ENCODE measurements at places on chromosomes 7 and 10.

DNA sequence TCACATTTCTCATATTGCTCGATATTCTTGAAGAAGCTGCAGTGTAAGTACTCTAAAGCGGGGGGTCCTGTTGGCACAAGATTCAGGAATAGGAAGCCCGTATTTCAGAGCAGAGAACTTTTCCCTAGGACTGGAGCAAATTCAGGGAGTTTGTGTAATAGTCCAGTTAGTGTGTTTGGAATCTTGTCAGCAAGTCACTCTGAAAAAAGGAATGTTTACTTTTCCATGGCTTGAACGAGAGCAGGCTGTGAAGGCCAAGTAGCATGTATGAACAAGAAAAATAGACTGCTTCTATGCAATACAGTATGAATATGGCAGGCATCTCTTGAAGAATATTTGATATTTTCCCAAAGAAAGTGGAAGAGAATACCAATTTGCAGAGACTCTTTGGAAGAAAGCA, 39.8 kb downstream of the CDC123 start:
- DNase-seq: no peak

DNA sequence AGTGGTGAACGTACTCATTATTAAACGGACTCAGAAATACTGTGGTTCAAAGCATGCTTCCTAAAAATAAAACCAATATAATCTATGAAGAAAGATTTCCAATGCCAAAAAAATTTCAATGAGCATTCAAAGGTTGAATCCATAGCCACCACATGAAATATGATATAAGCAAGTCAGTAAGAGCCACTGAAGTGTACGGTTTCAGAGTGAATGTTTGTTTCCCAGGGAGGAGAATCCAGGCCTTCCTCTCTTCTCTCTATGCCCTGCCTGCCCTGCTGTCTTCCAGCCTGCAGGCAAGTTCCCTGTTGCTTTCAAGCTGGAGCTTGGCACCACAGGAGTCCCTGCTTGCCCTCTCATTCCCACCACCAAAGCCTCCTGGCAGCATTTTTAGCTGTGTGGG, 1171.6 kb upstream of the C7orf33 start:
- no peak for DNase-seq

- DNase-seq: no peak
These were observed 404.6 kb downstream of the LRMDA start for GRCh38 chr10:75836064-75836463.

DNA sequence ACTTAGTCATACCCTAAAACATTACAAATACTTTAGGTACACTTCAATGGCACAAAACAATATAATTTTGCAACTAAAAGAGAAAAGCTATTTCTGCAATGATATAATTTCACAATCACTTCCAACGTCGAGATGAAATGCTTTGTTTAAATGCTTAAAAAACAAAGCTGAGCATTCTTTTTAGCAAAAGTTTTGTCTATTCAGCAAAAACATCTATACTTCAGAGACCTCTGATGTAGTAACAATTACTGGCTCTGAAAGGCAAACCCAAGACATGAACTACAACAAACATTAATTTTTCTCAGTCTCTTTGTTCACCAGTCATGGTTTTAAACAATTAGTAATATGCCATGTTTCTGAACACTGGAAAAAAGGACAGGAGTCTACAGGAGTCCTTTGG, 16.4 kb downstream of the OAT start:
- DNase-seq: no peak

DNA sequence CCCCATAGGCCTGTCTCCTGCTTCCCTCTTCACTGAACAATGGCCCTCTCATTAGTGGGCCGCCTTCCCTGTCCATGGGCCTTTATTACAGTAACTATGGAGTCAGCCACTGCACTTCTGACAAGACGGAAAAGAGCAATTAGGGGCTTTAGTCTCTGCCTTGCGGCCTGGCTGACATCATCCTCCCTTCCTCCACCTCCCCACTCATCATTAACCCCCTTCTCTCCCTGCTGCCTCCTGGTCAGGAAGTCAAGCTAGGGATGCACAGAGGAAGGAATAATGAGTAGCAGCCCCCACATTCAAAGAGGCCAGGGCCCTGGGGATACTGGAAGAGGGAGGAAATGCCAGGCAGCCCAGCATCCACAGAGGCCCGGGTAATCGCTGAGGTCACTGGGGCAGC, 101.6 kb upstream of the PLXNA4 start:
- no peak for DNase-seq

- no peak for DNase-seq
These were observed 189.9 kb upstream of the ADO start for GRCh38 chr10:62614389-62615157.

- DNase-seq: peak; percentile 76
These were observed 49.8 kb downstream of the PRKCQ start for GRCh38 chr10:6530211-6530840.

- DNase-seq: no peak
These were observed 68.5 kb downstream of the GNAT3 start for GRCh38 chr7:80443325-80443724.

- no peak for DNase-seq
These were observed 700.5 kb downstream of the GRID1 start for GRCh38 chr10:85666102-85666501.

DNA sequence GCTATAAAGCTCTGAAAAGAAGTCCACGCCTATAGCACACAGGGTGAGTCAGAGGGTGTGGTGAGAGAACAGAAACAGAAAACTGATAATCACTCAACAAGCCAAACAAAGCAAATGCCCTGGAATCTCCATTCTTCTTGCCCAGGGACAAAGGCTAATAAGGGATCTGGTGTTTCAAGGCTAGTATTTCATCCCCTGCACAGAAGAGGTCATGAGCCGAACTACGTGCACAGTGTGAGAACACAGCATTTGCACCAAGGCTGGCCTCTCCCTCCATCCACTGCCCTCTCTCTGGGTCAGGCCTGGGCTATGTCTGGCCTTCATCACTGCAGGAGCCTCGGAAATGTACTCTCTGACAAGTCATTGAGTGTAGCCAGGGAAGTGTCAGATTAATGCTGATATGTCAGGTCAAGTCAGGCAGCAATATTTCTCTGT, 42.7 kb downstream of the PRR15 start:
- no peak for DNase-seq

DNA sequence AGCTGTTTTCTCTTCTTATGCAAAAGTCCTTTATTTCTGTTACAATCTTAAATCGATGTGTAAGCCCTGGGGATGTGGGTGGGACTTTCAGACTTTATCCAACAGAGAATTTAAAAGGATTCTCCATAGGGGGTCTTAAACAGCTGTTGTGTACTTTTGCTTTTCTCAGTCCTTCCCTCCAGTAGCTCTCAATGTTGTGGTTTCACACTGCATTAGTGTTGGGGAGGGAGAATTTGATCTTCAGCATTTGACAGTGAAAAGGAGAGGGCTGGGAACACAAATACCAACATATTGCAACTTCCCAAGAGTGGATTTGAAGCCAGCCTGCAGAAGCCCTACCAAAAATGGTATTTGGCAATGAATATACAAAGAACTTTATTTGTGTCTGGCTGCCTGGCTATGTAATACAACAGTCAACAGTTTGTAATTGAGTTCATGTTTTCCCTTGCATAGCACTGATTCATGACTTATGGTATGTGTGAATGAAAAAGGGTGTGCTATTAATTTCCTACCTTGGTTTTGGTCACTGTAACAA, 80.1 kb upstream of the CAPZA2 start:
- no peak for DNase-seq

GRCh38 chr10:124604214-124605000, 139.8 kb downstream of the FAM53B start:
- no peak for DNase-seq

DNA sequence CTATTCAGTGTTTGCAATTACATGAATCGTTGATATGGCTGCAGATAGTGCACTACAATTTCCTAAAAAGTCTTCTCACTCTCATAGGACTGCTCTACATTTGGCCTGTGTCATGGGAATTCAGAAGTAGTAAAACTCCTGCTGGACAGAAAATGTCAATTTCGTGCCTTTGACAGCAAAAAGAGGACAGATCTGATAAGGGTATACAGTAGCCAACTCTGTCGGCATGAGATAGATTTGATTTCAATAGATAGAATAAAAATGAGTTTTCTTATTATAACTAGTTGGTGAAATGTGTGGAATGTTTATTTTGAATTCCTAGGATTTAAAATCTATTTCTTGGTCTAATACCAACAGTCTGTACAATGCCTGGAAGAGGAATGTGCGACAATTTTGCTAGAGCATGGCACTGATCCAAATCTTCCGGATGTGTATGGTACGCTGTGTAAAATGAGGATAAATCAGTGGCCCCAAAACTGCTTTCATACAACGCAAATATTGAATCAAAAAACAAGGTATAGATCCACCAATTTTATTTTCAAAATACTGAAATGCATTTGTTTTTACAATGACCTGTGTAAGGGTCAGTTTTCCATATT, 133.5 kb upstream of the CDK13 start:
- no peak for DNase-seq

DNA sequence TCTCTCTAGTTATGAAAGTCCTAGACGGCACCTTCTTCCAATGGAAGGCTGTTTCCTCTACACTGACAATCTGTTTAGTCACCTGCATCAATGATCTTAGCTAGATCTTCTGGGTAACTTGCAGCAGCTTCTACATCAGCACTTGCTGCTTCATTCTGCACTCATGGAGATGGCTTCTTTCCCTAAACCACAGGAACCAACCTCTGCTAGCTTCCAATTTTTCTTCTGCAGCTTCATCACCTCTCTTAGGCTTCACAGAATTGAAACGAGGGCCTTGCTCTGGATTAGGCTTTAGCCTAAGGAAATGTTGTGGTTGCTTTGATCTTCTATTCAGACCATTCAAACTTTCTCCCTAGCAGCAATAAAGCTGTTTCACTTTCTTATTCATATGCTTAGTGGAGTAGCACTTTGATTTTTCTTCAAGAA, 24.6 kb downstream of the NAMPT start:
- no peak for DNase-seq

- no peak for DNase-seq
These were observed 12.0 kb downstream of the EEPD1 start for GRCh38 chr7:36165059-36165458.

- no peak for DNase-seq
These were observed 892.0 kb upstream of the AUTS2 start for GRCh38 chr7:68706291-68706690.

- DNase-seq: no peak
These were observed 14.0 kb upstream of the DENND2A start for GRCh38 chr7:140654661-140655060.

DNA sequence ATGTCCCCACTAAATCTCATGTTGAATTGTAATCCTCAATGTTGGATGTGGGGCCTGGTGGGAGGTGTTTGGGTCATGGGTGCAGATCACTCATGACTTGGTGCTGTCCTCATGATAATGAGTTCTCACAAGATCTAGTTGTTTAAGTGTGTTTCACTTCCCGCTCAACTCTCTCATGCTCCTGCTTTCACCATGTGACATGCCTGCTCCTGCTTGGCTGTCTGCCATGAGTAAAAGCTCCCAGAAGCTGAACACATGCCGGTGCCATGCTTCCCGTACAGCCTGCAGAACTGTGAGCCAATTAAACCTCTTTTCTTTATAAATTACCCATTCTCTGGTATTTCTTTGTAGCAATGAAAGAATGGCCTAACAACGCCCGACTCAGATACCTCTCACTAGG, 6.2 kb upstream of the PSTK start:
- DNase-seq: no peak

GRCh38 chr10:125114761-125115391, 45.5 kb downstream of the CTBP2 start:
- no peak for DNase-seq

DNA sequence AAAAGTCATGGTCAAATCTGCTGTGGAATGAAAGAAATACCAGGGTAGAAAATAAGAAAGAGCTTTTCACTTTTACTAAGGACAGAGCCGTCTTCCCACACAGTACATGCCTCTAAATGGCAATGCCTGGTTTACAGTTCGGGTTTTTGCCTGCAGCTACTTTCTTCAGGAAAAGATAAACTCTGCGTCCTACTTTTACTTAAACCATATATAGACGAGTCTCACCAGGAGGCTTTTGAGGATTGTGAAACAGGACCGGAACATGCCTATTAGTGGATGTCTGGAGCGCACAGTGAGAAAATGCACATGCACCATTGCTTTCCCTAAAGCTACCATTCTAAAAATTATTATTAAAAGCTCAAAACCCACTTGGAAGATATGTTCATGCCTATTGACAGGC, 70.5 kb downstream of the KLF6 start:
- no peak for DNase-seq

- DNase-seq: peak; percentile 6
These were observed 78.7 kb upstream of the C1GALT1 start for GRCh38 chr7:7103343-7104313.

- DNase-seq: peak; percentile 72
These were observed 1.4 kb downstream of the MYO1G start for GRCh38 chr7:44977304-44977958.

DNA sequence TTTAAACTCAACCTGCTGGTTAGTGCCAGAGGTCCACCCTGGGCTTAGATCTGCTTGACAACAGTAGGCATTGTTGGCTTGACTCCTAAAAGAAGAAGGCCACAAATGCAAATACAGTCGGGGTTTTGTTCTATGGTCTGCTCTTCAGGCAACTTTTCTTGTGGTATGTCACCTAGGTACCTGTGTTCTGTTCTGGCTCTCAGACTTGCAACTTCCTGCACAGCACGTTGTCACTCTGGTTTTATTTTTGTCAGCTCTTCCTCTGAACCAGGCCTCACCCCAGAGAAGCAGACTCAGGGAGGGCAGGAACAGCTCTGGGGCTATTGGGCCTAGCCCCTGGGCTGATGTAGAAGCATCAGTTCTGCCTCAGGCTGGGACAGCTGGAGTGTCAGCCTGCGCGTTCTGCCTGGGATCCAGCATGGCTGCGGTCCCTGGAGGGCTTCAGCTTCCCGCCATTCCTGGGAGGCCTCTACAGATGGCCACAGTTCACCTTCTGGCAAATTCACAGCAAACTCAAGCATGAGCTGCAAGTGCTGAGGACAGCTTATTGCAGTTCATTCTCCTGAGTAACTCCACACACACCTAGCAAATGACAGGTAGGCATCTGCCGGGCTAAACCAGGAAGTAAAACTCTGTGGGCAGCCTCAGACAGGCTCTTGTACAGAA, 11.0 kb upstream of the PDCD4 start:
- peak; percentile 34 for DNase-seq

DNA sequence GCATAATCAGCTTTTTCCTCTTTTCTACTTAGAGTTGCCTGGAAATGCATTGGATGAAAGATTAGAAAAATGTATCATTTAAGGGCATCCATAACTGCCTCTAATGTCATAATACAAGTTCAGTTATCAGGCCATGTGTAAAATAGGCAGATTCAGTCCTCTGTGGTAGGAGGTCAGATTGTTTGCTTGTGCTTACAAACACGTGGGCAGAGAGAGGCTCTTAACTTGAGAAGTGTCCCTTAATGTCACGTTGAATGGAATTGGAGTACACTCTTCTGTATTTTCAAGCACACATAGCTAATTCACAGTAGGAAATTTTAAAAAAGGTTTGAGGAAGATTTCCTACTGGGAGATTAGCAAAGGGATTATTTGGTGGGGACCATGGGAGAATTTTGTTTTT, 359.8 kb upstream of the MTPN start:
- DNase-seq: no peak

- DNase-seq: no peak
These were observed 256.6 kb upstream of the SMIM30 start for GRCh38 chr7:113374955-113375354.

Measured in activated CD4-positive, alpha-beta T cell treated with anti-CD3 and anti-CD28 coated beads for 4 hours (primary cell).